ENCODE measurements at places on chromosomes 2 and 18. TPM values are rescaled to one million over a fixed set of nuclear protein-coding genes. Genes with fewer than 3 reads are reported as not detected.

- H3K36me3 ChIP-seq, result no peaks in the 10 kb centered on the region
- DNase-seq, result no peak
- no peak overlapping the region for H3K4me3 ChIP-seq
- no peak overlapping the region for H3K27ac ChIP-seq
- peaks cover 2% of the 10 kb centered on the region for H3K4me1 ChIP-seq
- no peaks in the 10 kb centered on the region for H3K27me3 ChIP-seq
These were observed 215.1 kb downstream of the ZNF385B start for GRCh38 chr2:179646173-179646769.

- no peak overlapping the region for H3K27ac ChIP-seq
- H3K27me3 ChIP-seq, result peaks cover 69% of the 10 kb centered on the region
- DNase-seq, result no peak
These were observed 85.9 kb downstream of the CBLN2 start for GRCh38 chr18:72458271-72458670.

- H3K27ac ChIP-seq, result no peak overlapping the region
- H3K4me3 ChIP-seq, result no peak overlapping the region
- H3K27me3 ChIP-seq, result no peaks in the 10 kb centered on the region
- no peaks in the 10 kb centered on the region for H3K4me1 ChIP-seq
These were observed 27.5 kb downstream of the PMAIP1 start for GRCh38 chr18:59927246-59927825.

NEU2 gene
- total RNA-seq, result not detected

DNA sequence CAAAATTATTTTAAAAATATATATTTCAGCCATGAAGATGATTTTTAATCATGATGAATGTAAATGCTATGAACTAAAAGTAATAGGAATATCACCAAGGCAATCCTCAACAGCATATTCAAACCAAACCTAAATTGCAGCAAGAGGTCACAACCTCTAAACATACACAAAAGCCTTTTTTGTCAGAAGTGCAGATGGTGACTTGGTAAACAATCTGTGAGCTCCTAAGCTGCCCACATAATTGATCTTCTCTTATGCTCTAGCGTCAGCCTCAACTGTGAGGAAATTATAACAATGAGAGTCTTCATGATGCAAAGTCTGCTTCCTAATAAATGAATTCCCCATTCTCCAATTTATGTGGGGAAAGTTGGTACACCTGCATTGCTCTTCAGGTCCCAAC is 113.2 kb downstream of the TSN start:
- no peak overlapping the region for H3K4me3 ChIP-seq
- H3K27me3 ChIP-seq, result no peaks in the 10 kb centered on the region
- no peak overlapping the region for H3K27ac ChIP-seq
- peaks cover 4% of the 10 kb centered on the region for H3K36me3 ChIP-seq
- DNase-seq, result no peak
- H3K4me1 ChIP-seq, result peaks cover 2% of the 10 kb centered on the region

DNA sequence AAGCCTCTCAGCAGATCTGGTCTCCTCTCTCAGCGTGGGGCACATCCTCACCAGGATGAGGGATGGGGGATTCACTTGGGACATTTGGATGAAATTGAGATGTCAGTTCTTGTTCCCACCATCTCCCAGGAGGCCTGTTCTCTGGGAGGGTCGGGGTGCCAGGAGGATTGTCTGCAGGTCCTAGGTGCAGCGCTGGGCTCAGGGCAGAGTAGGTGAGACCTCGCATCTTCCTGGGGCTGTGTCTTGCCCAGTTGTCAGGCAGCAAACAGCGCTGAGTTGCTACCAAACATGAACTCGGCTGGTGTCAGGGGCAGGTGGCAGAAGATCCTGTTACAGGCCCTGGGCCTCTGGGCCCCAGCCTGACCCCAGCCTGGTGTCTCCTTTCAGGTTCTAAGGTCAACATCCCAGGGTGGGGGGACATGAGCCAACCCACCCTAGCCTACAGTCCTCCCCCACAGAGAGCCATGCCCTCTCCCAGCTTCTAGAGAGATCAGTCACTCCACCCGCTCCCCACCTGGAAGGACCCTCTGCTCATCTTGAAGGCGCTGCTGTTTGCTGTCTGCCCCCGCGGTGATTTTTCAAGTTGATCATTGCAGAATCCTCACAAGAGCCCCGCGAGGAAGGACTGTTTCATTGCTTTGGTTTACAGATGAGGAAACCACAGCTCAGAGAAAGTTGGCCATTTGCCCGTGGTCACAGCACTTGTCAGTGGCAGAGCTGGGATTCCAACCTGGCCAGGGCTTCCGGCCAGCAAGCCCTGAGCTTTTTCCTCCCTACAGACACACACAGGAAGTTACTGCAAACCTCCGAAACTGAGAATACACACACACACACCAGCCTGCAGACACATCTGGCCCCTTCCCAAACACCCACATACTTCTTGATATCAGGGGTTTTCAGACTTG is 83.9 kb downstream of the STPG4 start:
- no peak for DNase-seq
- no peaks in the 10 kb centered on the region for H3K27me3 ChIP-seq
- peak overlapping the region; percentile 88 for H3K27ac ChIP-seq
- H3K4me3 ChIP-seq, result no peak overlapping the region

GREB1 gene
- total RNA-seq, result 31.9 TPM

DNA sequence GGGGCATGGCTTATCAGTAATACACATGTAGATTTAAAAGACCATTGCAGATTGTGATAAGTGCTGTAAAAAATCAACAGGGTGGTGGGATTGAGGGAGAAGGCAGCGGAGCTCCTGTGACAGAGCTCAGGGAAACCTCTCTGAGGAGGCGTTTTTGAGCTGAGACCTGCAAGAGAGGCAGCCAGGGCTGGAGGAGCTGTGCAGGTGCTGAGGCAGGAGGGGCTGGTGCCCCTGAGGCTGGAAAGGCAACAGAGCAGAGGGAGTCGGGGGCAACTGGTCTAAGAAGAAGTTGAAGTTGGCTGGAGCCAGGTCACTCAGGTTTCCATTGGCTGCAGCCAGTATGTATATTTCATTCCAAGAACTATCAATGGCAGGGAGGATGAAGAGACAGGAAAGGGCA is 47.6 kb downstream of the KLHL29 start:
- H3K27me3 ChIP-seq, result no peaks in the 10 kb centered on the region
- H3K4me1 ChIP-seq, result peaks cover 36% of the 10 kb centered on the region
- H3K4me3 ChIP-seq, result no peak overlapping the region
- peaks cover 7% of the 10 kb centered on the region for H3K36me3 ChIP-seq
- H3K27ac ChIP-seq, result no peak overlapping the region
- DNase-seq, result no peak

DNA sequence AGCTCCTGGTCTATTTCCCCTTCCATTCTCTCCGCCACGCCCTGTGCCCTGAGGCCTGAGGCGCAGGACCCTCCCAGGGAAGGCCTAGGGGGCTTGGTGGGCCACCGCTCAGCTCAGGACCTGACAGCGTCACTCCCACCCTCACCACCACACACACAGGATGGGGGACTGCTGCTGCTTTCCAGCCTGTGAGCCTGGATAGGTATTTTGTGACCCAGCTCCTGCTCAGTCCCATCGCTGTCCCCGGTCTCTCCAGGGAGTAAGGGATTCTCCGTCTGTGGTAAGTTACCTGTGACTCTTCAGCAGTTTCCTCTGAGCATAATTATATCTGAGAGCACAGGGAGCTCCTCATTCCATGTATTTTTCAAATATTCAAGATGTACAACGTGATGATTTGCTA is 16.3 kb downstream of the FAM228A start:
- no peak for DNase-seq
- H3K4me3 ChIP-seq, result no peak overlapping the region
- H3K27ac ChIP-seq, result no peak overlapping the region
- H3K27me3 ChIP-seq, result peaks cover 14% of the 10 kb centered on the region
- H3K4me1 ChIP-seq, result no peaks in the 10 kb centered on the region
- no peaks in the 10 kb centered on the region for H3K36me3 ChIP-seq

Data from WTC11 (cell line).